ENCODE measurements at places on chromosomes 6 and 20.

DNA sequence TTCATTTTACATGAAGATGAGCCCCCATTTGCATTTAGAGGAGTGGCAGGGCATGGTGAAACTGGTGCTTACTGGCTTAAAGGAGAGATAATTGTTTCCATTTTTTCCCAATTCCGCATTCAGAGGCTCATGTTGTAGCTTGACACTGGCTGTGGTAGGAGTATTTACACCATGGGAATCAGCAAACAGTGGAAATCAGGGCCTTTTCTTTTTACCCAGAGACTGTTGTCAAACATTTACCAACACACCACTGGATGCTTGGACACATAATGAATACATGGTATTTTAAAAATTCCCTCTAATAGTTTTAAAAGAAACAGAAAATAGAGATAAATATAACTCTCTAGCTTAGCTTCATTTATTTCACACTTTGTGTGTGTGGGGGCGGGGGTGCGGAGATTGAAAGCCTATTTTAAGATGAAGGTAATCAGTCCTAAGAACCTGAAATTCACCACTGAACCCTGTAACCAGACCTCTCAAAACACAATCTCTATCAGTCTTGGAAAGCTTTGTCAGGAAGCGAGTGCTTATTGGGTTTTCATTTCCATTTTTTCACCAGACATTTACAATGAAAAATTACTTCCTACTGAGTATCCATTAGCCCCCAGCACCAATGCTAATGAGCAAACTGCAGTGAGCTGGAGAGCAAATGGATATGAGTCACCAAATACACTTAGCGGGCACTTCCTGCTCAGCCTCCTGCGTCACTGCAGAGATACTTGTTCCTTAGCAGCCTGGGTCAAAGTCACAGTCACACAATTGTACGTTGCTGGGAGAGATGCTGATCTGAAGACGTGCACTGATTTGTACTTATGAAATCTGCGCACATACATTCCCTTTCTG lies 532.0 kb downstream of the BCKDHB start:
- DNase-seq = peak; percentile 93

DNA sequence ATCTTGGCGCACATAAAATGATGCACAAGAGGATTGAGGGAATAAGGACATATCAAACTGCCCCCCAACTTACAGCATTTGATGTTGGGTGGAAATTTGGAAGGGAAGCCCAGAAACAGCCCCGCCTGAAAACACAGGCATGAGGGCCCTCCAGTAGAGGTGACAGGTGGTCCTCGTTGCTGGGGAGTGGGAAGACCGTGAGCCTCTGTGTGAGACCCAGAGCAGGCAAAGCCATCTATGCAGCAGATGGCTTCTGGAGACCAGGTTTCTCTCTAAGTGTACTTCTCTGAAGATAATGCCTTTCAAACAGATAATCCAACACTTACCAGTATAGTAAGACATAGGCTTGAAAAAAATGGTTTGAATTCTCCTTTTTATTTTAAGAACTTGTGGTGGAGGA lies 132.2 kb upstream of the INSM1 start:
- no peak for DNase-seq

- peak; percentile 23 for DNase-seq
Observed at GRCh38 chr6:170358496-170358895, 51.9 kb downstream of the FAM120B start.

DNA sequence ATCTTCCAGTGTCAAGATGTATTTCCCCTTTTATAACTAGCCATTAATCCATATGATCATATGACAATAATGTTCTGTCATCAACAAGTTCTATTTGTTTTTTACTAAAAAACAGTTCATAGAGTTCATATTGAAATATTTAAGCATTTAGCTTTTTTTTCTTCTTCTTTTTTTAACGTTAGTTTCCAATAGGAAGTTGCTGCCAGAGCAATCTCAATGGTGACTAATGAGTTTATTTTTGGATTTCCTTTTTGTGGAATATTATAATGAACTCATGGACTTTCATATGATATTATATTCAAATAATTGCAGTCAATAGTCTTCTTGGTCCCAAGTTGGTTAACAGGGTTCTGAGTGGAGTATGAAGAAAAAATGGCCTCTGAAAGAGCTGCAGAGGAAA lies 343.3 kb downstream of the BCKDHB start:
- DNase-seq = peak; percentile 34

DNA sequence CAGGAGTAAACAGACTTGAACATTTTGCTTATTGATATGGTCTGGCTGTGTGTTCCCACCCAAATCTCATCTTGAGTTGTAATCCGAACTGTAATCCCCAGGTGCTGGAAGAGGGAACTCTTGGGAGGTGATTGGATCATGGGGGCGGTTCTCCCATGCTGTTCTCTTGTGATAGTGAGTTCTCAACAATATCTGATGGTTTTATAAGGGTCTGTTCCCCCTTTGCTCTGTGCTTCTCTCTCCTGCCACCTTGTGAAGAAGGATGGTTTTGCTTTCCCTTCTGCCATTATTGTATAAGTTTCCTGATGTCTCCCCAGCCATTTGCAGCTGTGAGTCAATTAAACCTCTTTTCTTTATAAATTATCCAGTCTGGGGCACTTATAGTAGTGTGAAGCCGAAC lies 40.0 kb downstream of the MYLIP start:
- DNase-seq = peak; percentile 45

DNA sequence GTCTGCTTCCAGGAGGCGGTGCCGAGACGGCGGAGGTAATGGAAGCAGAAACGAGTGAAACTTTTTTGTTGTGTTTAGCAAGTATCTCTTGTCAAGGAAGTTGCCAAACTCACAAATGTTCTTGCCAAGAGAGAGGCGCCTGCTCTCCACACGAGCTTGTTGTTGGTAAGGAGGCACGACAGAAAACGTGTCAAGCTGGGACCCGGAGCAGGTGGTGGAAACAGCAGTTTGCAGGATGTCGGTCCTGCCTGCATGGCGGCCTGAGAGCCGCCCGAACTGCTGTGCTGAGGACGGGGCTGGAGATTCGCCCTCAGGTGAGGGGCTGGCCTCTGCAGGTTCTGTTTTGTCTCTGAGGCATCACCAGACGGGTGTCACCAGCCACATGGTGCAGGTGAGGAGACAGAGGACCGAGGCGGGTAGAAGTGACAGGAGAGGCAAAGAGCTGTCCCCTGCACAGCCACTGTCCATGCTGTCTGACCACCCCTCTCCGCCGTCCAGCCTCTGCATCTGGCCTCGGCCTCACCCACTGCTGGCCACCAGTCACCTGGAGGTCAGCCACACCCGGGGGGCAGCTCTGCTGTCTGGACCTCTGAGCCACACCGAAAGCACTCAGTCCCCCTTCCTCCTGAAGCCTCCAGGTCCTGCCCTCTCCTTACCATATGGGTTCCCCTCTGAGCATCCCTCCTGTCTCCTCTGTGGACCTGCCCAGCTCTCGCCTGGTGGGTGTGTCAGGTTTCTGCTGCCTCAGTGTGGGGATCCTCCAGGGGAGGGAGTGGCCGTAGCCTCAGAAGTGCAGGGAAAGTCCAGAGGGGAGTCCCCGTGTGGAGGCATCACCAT lies 261.5 kb downstream of the TAF4 start:
- DNase-seq = peak; percentile 38

- no peak for DNase-seq
Observed at GRCh38 chr6:87724983-87725811, 23.2 kb upstream of the AKIRIN2 start.

DNA sequence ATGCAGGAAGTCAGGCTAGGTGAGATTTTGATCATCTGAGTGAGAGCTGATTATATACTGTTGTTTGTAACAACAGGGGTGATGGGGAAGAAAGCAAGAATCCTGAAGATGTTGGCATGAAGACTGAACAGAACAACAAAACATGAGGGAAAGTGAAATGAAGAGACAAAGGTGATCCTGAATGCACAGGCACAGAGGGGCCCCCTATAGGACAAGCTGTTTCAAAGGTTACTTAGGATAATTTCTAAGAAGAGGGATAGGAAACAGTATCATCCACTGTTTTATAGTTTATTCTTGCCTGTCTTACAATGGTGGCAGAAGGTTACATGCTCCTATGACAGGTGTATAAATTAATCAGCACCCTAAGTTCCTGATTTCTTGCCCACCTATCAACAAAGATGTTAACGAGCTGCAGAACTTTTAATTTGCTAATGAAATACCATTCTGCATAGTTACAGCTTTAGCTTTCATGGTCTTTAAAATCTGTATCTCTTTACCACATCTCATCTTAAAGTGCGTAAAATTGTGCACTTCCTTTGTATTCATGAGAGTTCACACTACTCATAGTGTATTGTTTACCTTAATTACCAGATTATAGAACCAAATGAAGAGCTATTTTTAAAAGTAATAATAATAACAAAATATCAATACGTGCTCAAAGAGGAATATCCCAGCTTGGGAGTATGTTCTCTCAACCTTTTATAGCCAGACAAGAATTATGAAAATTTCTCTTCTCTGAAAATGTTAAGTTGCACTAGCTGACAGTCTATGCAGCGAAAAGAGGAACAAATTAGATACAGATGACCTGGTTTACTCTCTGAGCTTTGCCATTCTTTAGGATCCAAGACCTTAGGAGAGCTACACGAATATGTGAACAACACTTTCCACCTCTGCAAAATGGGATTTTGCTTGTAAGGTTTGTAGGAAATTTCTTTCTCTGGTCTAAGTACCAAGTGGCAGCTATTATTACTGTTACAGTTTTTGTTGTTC lies 192.5 kb downstream of the EDN1 start:
- no peak for DNase-seq

DNA sequence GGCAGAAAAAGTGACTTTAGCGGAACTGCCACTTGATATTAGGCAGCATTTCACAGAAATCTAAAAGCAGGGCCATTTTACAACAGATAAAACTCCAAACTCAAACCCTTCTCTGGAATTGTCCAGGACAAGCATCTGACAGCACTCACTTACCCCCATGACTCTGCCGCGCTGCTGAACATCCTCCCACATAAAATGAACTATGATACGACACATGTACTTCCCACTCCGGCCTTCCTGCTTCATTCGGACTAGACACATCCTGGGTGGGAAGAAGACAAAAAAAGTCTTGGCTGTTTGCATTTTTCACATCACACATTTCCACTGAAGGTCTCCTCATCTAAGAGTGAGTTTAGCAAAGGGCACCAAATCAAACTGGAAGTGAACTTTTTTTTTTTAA lies 54.8 kb upstream of the FAM83C start:
- no peak for DNase-seq

GRCh38 chr20:34397096-34397495 lies 34.0 kb downstream of the ITCH start:
- DNase-seq = no peak
